ENCODE measurements at places on chromosomes 16 and 17. TPM values are rescaled to one million over a fixed set of nuclear protein-coding genes. Genes with fewer than 3 reads are reported as not detected.

- H3K4me1 ChIP-seq: no peaks in the 10 kb centered on the region
- H3K4me3 ChIP-seq: no peak overlapping the region
- no peak for DNase-seq
- peaks cover 64% of the 10 kb centered on the region for H3K36me3 ChIP-seq
Observed at GRCh38 chr16:84765616-84766580, 53.9 kb upstream of the CRISPLD2 start.

CFAP97D1 gene
- not detected for total RNA-seq

MPHOSPH6 gene
- total RNA-seq: 9.3 TPM

GRCh38 chr16:85553436-85554113, 59.5 kb upstream of the GSE1 start:
- DNase-seq: peak; percentile 92
- peaks cover 12% of the 10 kb centered on the region for H3K4me1 ChIP-seq
- peak overlapping the region; percentile 94 for H3K4me3 ChIP-seq

- H3K4me3 ChIP-seq: no peak overlapping the region
- H3K27me3 ChIP-seq: peaks cover 2% of the 10 kb centered on the region
- no peaks in the 10 kb centered on the region for H3K4me1 ChIP-seq
- no peak overlapping the region for H3K27ac ChIP-seq
- no peak for DNase-seq
- H3K36me3 ChIP-seq: no peaks in the 10 kb centered on the region
Observed at GRCh38 chr17:61440697-61441096, 11.5 kb upstream of the TBX4 start.

GRCh38 chr17:17669580-17670235, 11.6 kb upstream of the RAI1 start:
- H3K27me3 ChIP-seq: no peaks in the 10 kb centered on the region
- no peak for DNase-seq
- peaks cover 8% of the 10 kb centered on the region for H3K4me1 ChIP-seq
- H3K36me3 ChIP-seq: no peaks in the 10 kb centered on the region

OTOA gene
- 0.51 TPM for total RNA-seq

ZNF75A gene
- 37.9 TPM for total RNA-seq

GRCh38 chr16:27706866-27707685, 157.1 kb downstream of the KATNIP start:
- H3K27me3 ChIP-seq: no peaks in the 10 kb centered on the region
- peak overlapping the region; percentile 36 for H3K27ac ChIP-seq
- DNase-seq: no peak
- no peaks in the 10 kb centered on the region for H3K36me3 ChIP-seq
- no peaks in the 10 kb centered on the region for H3K4me1 ChIP-seq

- H3K27ac ChIP-seq: no peak overlapping the region
- DNase-seq: no peak
- H3K27me3 ChIP-seq: no peaks in the 10 kb centered on the region
- no peaks in the 10 kb centered on the region for H3K4me1 ChIP-seq
- H3K4me3 ChIP-seq: no peak overlapping the region
Observed at GRCh38 chr16:58276346-58276951, 18.4 kb downstream of the PRSS54 start.

NRN1L gene
- total RNA-seq: 2.2 TPM

DNA sequence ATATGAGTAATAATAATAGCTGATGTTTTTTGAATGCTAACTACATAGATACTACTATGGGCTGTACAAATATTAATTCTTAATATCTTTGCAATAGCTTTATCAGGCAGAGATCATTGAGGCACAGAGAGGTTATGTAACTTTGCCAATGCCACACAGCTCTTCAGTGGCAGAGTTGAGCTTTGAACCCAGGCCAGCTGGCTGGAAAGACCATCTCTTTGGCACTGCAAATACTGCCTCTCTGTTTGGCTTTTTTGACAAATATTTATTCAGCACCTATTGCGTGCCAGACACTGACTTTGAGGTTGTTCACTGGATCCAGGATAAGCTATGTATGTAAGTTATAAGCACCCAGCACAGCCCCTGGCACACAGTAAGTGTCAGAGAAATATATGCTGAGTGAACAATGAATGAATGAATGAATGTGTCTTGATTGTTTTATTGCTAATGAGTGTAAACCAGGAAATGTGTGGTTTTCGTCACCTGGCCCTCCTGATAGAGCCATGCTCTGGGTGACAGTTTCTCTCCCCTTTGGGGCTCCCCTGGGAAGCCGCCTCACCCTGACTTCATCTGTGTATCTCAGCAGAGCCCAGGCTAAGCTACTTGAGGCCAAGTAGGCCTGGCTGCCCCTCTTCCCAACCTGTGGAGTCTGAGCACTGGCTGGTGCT, 2.5 kb downstream of the AQP8 start:
- H3K27ac ChIP-seq: no peak overlapping the region
- H3K27me3 ChIP-seq: no peaks in the 10 kb centered on the region
- no peak overlapping the region for H3K4me3 ChIP-seq

GRCh38 chr17:21177854-21178600, 35.9 kb downstream of the TMEM11 start:
- no peak overlapping the region for H3K27ac ChIP-seq
- DNase-seq: no peak
- H3K4me3 ChIP-seq: no peak overlapping the region
- H3K36me3 ChIP-seq: no peaks in the 10 kb centered on the region
- H3K27me3 ChIP-seq: no peaks in the 10 kb centered on the region
- peaks cover 16% of the 10 kb centered on the region for H3K4me1 ChIP-seq

GRCh38 chr17:31294231-31294630, 2.8 kb downstream of the OMG start:
- H3K27ac ChIP-seq: no peak overlapping the region
- H3K27me3 ChIP-seq: no peaks in the 10 kb centered on the region
- DNase-seq: no peak
- no peaks in the 10 kb centered on the region for H3K36me3 ChIP-seq
- no peak overlapping the region for H3K4me3 ChIP-seq

DNA sequence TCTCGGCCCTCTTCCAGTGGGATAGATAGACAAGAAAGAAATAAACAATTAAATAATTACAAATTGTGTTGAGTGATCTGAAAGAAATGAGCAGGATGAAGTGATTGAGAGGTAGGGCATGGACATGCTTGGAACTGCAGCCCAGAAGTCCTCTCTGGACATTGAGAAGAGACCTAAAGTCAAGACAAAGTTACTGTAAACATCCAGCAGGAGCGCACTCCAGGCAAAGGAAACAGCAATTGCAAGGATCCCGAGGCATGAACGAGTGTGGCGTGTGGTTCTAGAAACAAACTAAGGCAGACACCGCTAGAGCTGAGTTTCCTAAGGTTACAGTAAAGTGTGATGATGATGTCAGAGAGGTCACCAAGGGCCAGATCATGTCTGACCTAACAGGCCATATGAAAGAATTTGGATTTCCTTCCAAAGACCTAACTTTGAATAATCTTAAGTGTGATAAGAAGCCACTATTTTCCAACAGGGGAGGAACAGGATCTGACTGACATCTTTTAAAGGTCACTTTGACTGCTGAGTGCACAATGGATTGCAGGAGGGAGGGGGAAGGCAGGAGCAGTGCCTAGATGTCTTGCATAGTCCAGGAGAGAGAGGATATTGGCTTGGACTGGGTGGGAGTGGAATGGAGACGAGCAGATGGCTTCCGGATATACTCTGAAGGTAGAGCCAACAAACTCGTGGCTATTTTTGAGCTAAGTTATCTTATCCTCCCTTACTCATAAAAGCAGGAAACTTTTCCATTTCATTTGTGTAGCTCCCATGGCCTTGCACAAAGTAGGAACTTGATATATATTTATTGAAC, 19.0 kb downstream of the ABCC12 start:
- H3K27me3 ChIP-seq: no peaks in the 10 kb centered on the region
- H3K36me3 ChIP-seq: no peaks in the 10 kb centered on the region
- H3K4me1 ChIP-seq: peaks cover 5% of the 10 kb centered on the region
- peak; percentile 30 for DNase-seq
- no peak overlapping the region for H3K27ac ChIP-seq

DNA sequence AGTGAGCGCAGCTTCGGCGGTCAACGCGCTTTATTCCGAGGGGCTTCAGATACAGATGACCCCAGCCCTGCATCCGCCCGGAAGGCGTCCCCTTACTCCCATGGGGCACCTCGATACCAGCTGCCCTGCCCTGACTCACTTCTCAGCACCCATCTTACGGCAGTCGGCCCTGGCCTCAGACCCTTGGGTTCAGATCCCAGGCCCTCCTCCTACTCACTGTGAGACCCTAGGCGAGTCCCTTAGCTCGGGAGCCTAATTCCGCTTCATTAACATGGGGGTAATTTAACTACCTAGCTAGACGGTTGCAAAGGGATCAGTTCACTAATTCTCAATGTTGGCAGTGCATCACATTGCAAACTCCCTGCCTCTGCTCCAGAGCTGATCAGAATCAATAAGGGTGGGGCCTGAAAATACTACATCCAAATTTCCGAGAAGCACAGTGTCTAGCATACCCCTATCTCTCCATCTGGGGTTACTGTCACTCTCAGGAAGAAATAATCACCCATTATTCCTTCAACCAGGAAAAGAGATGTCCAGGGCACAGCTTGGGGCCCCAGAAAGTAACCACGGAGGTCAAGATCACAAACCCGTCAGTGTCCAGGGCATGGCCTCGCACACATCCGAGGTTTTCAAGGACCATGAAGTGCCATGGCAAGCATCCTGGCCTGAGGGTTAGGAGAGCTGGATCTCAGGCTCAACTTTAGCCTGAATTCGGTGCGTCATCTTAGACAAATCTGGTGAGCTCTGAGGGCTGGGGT, 415 bp upstream of the FLOT2 start:
- peak overlapping the region; percentile 74 for H3K27ac ChIP-seq
- H3K36me3 ChIP-seq: no peaks in the 10 kb centered on the region
- H3K27me3 ChIP-seq: no peaks in the 10 kb centered on the region
- H3K4me1 ChIP-seq: peaks cover 12% of the 10 kb centered on the region
- peak overlapping the region; percentile 80 for H3K4me3 ChIP-seq
- DNase-seq: no peak

DNA sequence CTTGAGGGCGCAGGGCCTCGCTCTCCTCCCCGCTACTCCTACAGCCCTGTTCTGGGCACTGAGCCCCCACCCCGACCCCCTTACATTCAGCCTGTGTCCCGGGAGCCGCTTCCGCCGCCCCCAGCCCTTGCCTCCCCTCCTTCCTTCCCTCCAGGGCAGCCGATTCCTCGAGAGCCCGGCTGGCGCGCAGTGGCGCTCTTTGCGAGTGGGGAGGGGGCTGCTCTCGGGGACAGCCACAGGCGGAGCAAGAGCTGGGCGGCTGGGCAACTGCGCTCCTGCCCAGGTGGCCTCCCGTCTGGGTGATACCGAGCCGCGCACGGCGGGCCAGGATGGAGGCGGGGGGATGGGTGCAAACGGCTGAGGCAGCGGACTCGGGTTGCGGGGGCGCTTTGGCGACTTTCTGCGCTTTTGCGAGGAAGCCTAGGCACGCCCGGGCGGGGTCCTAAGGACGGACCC, 1.2 kb downstream of the MMP15 start:
- no peaks in the 10 kb centered on the region for H3K27me3 ChIP-seq
- H3K4me1 ChIP-seq: peaks cover 60% of the 10 kb centered on the region
- DNase-seq: no peak
- peak overlapping the region; percentile 93 for H3K27ac ChIP-seq

- H3K4me3 ChIP-seq: peak overlapping the region; percentile 23
- H3K27me3 ChIP-seq: peaks cover 100% of the 10 kb centered on the region
- no peaks in the 10 kb centered on the region for H3K36me3 ChIP-seq
- H3K27ac ChIP-seq: no peak overlapping the region
- peak; percentile 48 for DNase-seq
Observed at GRCh38 chr17:33292201-33292980, 704 bp downstream of the ASIC2 start.

- no peaks in the 10 kb centered on the region for H3K36me3 ChIP-seq
- H3K4me1 ChIP-seq: no peaks in the 10 kb centered on the region
- no peaks in the 10 kb centered on the region for H3K27me3 ChIP-seq
- no peak for DNase-seq
- H3K27ac ChIP-seq: no peak overlapping the region
Observed at GRCh38 chr17:72501404-72502370, 380.9 kb downstream of the SOX9 start.

- DNase-seq: no peak
- no peaks in the 10 kb centered on the region for H3K27me3 ChIP-seq
- H3K4me3 ChIP-seq: no peak overlapping the region
- H3K36me3 ChIP-seq: peaks cover 58% of the 10 kb centered on the region
- H3K4me1 ChIP-seq: no peaks in the 10 kb centered on the region
- no peak overlapping the region for H3K27ac ChIP-seq
Observed at GRCh38 chr17:42817866-42818265, 6.2 kb downstream of the BECN1 start.

NPIPB13 gene
- total RNA-seq: 3.2 TPM

SNX20 gene
- not detected for total RNA-seq

WFIKKN1 gene
- total RNA-seq: 85.8 TPM

GRCh38 chr17:7717756-7718350, 309 bp downstream of the DNAH2 start:
- DNase-seq: peak; percentile 34
- H3K4me3 ChIP-seq: peak overlapping the region; percentile 40
- no peak overlapping the region for H3K27ac ChIP-seq

DNA sequence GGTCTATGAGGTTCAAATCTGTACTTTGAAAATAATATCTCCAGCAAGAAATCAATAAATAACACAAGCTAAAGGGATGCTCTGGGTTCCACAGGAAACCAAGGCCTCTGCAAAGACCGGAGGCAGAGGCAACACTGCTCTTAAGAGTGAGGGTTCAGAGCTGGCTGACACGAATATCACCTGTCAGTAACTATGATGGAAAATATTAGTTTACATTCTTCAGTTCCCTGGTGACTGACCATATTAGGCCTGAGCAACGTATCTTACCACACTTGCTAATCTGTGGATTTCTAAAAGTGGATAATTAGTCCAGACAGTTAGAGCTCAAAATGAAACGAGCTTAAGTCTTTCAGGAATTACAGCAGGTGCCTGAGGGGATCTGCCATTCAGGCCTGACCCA, 459.3 kb downstream of the HS3ST3B1 start:
- H3K36me3 ChIP-seq: no peaks in the 10 kb centered on the region
- no peak for DNase-seq
- no peaks in the 10 kb centered on the region for H3K27me3 ChIP-seq
- no peak overlapping the region for H3K27ac ChIP-seq
- H3K4me3 ChIP-seq: no peak overlapping the region

MGAT5B gene
- 0.48 TPM for total RNA-seq

TUBG1 gene
- total RNA-seq: 159 TPM

DNA sequence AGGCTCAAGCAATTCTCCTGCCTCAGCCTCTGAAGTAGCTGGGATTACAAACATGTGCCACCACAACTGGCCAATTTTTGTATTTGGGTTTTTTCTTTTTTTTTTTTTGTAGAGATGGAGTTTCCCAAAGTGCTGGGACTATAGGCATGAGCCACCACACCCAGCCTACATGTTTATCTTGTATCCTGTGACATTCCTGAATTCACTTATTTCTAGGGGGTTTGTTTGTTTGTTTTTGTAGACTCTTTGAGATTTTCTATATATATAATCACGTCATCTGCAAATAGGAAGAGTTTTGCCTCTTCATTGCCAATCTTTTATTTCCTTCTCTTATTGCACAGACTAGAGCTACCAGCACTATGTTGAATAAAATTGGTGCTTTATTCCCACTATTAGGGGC, 29.1 kb downstream of the PRAC1 start:
- DNase-seq: no peak
- H3K4me1 ChIP-seq: no peaks in the 10 kb centered on the region
- peaks cover 28% of the 10 kb centered on the region for H3K27me3 ChIP-seq

DNA sequence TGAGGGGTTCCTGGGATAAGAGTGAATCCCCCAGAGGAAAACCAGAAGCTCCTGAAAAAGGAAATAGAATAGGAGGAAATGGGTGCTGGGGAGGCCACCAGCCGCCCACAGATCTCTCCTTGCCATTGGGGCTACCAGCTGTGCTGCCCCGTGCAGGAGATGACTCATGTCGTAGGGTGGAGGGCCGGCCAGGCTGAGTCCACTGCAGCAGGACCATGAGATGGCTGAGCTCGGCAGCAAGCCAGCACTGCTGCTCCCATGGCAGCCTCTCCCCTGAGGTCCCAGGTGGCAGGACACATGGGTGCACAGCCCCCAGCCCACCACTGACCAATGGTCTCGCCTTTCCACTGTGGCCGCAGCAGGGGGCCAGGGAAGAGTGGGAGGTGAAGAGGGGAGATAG, 95.5 kb downstream of the GNAO1 start:
- H3K27ac ChIP-seq: no peak overlapping the region
- H3K4me1 ChIP-seq: peaks cover 24% of the 10 kb centered on the region
- DNase-seq: no peak
- no peaks in the 10 kb centered on the region for H3K36me3 ChIP-seq

Data from cardiac muscle cell (in vitro differentiated cells and primary cell).